ENCODE measurements at places on chromosomes 7 and 10.

GRCh38 chr7:601036-601594 lies 81.5 kb upstream of the PDGFA start:
- DNase-seq = no peak

DNA sequence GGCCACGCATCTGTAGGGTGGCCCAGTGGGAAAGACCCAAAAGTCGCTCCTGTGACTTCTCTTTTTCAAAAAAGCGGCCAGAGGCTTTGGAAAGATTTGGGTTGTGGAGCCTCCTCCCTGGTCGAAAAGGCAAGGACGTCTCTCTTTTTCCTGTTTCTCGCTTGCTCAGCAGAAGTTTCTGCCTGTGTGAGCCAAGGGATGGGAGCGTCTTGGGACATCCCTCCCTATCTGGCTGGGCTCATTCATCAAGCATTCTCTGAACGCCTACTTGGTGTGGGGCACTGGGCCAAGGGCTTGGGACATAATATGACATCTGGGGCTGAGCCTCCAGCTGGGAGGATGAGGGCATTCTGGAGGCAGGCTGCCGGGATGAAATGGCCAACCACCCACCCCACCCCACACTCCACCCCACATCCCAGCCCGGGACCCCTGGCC lies 120.9 kb downstream of the C10orf105 start:
- no peak for DNase-seq

- no peak for DNase-seq
These were observed 88.8 kb downstream of the MYO3A start for GRCh38 chr10:26022831-26023230.

GRCh38 chr7:26525398-26526264 lies 234.0 kb downstream of the SNX10 start:
- no peak for DNase-seq

- no peak for DNase-seq
These were observed 18.6 kb upstream of the ADRB1 start for GRCh38 chr10:114024876-114025610.

DNA sequence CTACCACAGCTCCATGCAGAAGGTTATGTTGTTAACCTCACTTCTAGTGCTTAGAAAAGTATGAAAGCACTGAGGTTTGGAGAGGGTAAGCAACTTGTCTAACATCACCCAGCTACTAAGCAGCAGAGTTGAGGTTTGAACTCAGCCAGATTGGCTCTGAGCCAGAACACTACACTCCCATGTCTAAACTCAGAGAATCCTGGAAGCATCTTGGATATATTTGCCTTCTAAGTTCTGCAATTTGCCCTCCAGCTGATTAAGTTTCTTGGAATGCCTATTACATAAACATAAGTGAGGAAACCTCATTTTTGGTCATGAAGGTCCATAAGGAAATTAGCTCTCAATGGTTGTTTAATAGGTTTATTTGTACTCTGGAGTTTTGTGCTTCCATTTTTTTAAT lies 78.1 kb upstream of the PHYHIPL start:
- no peak for DNase-seq

GRCh38 chr10:122463466-122464249 lies 2.3 kb downstream of the HTRA1 start:
- no peak for DNase-seq

GRCh38 chr7:131190581-131190980 lies 137.1 kb upstream of the MKLN1 start:
- no peak for DNase-seq

DNA sequence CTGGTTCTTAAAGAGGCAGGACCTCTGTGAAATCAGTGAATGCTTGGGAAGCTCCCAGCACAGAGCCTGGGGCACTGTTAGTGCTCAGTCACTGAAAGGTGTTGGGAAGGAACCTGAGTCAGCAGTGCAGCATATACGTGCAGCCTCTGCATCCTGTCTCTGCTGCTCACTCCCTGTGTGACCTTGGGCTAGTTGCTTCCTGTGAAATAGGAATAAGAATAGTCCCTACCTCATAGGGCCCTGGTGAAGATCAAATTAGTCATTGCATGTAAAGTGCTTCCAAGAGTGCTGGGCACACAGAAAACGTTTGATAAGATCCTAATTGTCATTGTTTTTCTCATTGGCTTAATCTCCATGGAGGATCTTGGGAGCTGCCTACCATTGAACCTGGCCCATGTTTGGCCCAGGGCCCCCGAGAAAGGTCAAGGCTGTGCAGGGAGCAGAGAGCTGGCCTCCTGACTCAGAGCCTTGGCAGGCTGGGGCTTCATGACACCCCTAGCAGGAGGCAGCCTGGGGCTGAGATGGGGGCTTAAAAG lies 73.3 kb upstream of the COL13A1 start:
- DNase-seq = no peak

DNA sequence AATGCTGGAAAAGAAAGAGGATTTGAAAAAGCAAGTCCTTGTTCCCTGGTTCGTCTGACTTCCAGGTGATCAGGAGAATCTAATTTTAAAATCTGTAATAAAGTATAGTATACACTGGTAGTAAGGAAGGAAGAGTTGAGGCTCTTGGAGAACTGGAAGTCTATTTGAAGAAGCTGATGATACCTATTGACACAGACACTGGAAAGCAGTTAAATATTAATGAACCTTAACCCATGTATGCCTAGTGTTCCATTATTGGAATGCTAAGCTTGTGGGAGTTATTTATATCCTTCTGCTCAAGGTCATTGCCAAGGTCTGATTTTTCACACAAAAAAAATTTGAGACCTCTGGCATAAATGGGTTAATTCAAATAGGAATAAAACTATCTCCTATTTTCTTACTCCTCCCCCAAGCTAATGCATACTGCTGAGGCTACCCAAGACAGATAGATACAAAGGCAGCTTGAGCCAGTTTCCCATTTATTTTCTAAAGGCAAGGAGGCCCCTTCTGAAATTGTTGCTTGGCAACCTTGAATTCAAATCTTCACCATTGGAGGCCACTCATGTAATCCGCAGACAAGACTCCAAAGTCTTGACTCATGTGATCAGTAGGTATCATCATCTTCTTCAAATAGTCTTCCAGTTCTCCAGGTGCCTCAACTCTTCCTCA lies 110.2 kb downstream of the FZD1 start:
- DNase-seq = no peak

DNA sequence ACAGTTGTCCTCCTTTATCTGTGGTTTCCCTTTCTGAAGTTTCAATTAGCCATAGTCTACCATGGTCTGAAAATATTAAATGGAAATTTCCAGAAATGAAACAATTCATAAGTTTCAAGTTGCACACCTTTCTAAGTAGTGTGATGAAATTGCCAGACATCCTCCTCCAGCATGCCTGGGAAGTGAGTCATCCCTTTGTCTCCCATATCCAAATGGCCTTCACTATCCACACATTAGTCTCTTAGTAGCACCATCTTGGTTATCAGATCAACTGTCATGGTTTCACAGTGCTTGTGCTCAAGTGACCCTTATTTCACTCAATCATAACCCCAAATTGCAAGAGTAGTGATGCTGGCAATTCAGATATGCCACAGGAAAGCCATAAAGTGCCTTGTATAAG lies 83.4 kb upstream of the PPP1R9A start:
- no peak for DNase-seq

- no peak for DNase-seq
These were observed 120.3 kb downstream of the ZNF438 start for GRCh38 chr10:30911303-30911863.

GRCh38 chr7:77714195-77714594 lies 17.9 kb downstream of the RSBN1L start:
- DNase-seq = no peak

DNA sequence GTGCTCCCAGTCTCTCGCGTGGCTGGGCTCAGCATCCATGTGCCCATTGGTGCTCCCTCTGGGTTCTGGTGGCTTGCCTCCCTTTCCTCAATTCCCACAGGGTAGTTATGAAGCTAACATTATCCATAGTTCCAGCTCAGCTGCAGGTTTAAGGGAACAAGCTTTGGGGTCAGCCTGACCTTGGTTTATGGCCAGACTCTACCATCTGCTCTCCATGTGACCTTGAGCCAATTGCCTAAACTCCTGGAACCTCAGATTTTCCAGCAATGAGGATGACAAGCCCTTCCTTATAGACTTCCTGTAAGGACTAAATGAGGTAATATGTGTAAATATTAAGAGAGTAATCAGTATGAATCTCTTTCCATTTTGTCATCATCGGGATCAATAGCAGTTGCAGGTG lies 10.1 kb upstream of the SLC29A3 start:
- DNase-seq = no peak
